ENCODE measurements at places on chromosomes 12 and 14.
A peak's percentile ranks its signal among the peaks of the same experiment; 100 is the strongest.

GRCh38 chr12:6370994-6371754 is 4.2 kb downstream of the SCNN1A start:
- DNase-seq = peak; percentile 36

GRCh38 chr14:102283631-102284129 is 21.3 kb downstream of the MOK start:
- DNase-seq = no peak

- no peak for DNase-seq
Measured at GRCh38 chr12:57603815-57604453, 690 bp upstream of the DTX3 start.

DNA sequence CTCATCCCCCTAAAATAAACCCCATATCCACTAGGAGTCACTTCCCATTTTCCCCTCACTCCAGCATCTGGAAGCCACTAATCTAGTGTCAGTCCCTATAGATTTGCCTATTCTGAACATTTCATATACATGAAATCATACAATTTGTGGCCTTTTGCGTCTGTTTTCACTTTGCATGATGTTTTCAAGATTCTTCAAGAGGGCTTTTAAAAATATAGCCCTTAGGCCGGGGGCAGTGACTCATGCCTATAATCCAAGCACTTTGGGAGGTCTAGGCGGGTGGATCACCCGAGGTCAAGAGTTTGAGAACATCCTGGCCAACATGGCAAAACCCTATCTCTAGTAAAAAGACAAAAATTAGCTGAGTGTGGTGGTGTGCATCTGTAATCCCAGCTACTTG is 104.7 kb downstream of the VEZT start:
- DNase-seq = no peak

GRCh38 chr12:92762773-92763172 is 60.0 kb downstream of the PLEKHG7 start:
- no peak for DNase-seq

GRCh38 chr14:55604900-55605418 is 25.0 kb downstream of the KTN1 start:
- DNase-seq = no peak

- DNase-seq = no peak
Measured at GRCh38 chr12:131841547-131841946, 13.4 kb downstream of the MMP17 start.

DNA sequence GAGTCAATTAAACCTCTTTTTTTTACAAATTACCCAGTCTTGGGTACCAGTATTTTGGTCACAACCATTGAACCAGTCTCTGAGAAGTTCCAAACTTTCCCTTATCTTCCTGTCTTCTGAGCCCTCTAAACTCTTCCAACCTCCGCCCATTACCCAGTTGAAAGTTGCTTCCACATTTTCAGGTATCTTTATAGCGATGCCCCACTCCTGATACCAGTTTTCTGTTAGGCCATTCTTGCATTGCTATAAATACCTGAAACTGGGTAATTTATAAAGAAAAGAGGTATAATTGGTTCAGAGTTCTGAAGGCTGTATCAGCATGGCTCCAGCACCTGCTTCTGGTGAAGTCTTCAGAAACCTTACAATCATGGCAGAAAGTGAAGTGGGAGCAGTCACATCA is 31.7 kb downstream of the TTC5 start:
- no peak for DNase-seq

DNA sequence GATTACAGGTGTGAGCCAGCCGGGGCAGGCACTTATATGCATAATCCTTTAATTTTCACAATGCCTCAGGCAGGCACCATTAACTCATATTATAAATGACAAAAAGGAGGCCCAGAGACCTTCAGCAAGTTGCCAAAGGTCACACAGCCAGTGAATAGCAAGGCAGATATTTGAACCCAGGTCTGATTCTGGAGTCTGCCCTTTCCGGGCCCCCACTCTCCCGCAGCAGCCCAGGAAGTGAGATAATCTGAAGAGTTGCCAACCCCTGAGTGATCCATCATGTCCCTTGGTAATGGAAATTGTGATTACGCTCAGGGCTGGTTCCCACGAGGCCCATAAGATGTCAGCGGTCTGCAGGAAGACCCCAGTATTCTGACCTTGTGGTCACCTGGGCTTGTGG is 95.3 kb upstream of the MED13L start:
- DNase-seq = no peak

GRCh38 chr14:77808250-77808649 is 8.3 kb downstream of the ADCK1 start:
- DNase-seq = no peak

GRCh38 chr12:116529686-116530085 is 29.5 kb upstream of the MAP1LC3B2 start:
- DNase-seq = no peak

- DNase-seq = no peak
Measured at GRCh38 chr12:26290565-26290964, 95.2 kb downstream of the SSPN start.

DNA sequence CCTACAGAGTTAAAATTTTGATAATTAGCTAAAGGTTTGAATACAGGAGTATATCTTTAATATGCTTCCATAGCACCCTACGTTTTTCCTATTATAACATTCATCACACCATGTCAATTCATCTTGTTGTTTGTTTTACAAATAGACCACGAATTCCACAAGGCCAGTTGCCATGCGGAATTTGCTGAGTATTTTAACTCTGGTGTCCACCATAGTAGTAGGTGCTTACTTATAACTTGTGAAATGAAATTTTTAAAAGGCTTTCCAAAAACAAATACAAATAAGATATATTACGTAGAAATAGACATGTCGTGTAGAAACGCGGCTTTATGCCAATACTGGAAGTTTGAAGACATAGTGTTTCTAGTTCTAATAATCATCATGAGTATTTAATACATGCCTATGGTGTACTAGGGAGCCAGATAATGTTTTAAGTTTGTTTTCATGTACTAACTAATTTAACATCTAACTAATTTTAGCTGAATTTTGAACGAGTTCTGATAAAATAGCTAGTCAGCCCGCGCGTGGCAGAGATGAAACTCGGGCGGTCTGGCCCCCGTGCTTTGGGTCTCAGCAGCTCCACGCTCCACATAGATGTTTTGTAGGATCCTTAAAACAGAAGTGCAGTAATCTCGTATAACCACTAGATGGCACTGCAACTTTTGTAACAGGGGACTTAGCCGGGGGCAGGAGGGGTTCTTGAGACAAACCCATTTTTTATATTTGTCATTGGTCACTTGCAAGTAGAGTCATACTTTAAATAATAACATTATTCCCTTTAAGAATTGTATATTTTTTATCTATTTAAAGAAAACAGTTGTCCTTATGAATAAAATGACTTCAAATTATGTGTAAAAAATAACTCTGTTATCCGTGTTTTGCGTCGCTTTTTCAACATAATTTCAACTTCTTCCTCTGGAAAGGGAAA is 10.2 kb downstream of the CD69 start:
- peak; percentile 73 for DNase-seq

GRCh38 chr14:21205026-21205677 is 49.3 kb upstream of the OR5AU1 start:
- DNase-seq = no peak

GRCh38 chr12:111174251-111174960 is 194.5 kb downstream of the PHETA1 start:
- peak; percentile 5 for DNase-seq

DNA sequence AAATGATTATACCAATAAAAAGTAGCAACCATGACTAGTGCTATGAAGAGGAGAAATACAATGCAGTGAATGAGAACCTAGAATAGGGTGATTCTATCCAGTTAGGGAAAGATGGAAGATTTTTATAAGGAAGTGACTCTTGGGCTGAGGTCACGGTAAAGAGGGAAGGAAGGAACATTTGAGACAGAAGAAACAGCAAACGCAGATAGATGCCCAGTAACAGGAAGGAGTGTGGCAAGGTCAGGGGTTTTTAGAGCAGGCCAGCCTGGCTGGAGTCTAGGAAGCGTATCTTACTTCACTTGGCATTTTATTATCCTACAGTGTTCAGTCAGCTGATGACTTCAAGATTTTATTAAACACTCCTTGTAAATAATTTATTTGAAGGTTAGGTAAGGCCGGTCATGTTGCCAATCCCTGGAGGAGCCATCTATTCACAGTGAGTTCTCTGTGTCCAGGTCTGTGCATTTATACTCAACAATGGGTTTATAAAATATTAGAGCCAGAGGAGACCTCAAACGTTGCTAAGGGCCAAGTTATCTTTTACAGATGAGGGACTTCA is 170.6 kb downstream of the PRKCH start:
- no peak for DNase-seq

DNA sequence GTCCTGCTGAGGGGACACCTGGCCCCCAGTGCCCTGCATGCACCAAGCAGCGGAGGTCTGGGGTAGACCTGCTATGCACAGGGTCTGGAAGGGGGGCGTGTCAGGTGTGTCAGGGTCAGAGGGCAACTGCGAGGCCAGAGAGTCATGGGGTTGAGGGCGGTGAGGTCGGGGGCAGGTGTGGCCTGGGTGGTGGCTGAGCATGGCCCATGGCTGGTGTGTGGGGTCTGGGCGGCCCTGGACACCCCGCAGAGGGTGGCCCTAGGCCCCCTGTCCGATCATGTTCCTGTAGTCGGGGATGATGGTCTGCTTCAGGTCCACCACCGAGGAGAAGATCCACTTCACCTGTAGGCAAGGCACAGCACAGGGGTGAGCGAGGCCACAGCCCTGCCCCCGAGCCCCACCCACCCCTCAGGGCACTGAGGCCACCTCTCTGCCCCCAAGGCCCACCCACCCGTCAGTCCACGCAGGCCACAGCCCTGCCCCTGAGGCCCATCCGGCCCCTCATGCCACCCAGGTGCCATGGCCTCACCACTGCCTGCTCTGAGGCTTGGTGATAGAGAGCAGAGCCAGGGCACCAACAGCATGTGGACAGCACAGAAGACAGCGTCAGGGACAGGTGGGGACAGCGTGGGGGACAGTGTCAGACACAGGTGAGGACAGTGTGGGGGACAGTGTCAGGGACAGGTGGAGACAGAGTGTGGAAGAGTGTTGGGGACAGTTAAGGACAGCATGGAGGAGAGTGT is 211.3 kb downstream of the TMEM121 start:
- no peak for DNase-seq

- DNase-seq = no peak
Measured at GRCh38 chr12:89345376-89345775, 6.9 kb downstream of the DUSP6 start.

DNA sequence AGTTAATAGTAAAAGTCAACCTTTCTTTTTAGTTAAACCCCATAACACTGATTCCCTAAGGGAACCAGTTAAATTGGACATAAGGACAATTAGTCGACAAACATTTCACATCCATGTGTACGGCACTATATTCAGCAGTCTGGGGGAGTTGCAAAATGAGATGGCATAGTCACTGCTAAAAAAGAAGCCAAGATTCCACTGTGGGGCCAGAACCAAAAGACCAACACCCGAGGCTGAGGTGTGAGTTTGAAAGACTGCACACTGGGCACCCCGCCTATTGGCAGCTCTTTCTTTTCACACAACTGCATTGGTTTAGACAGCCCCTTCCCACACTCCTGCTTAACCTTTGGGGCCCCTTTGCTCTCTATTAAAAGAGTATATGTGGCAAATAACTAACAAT is 16.7 kb downstream of the SETD3 start:
- DNase-seq = no peak

DNA sequence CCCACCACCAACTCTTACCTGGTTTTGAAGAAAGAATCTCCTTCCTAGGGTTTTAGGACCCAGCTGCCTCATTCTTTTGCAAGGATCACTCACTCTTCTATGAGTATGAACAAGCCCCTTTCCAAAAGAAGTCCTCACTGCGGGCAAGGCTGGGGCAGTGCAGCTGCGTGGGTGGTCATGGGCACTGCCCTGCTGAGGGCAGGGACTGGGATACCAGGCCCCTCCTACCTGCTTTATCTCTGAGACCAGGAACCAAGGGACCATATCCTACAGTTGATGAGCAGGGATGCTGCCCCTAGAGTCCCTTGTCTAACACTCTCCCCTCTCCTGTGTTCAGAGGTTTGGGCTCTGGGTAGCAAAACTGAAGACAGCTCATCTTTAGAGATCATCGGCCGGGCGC is 20.5 kb downstream of the HPD start:
- DNase-seq = no peak

DNA sequence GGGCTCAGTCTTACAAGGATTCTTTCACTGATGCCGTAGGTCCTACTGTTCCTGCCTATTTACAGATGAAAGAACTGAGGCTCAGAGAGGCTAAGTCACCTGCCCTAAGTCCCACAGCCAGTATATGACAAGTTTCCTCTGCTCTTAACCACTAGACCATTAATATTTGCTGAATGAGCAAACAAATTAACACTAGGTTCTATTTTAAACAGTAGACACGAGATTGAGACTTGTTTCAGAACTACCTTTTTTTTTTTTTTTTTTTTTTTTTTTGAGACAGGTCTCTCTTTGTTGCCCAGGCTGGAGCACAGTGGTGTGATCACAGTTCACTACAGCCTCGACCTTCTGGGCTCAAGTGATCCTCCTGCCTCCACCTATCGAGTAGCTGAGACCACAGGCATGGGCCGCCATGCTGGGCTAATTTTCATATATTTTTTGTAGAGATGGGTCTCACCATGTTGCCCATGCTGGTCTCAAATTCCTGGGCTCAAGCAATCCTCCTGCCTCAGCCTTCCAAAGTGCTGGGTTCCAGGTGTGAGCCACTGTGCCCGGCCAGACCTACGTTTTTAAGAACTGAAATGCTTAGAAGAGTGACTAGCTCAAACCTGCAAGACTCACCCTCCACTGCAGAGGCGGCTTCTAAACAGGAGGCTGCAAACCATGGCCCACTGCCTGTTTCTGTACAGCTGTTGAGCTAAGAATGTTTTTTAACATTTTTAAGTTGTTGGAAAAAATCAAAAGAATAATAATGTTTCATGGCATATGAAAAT is 12.9 kb downstream of the SYNE3 start:
- DNase-seq = no peak

- DNase-seq = no peak
Measured at GRCh38 chr12:6618483-6619225, 11.5 kb upstream of the CHD4 start.

GRCh38 chr14:80771201-80771600 is 170.3 kb downstream of the CEP128 start:
- no peak for DNase-seq

GRCh38 chr12:18811273-18811672 is 73.4 kb downstream of the CAPZA3 start:
- DNase-seq = no peak

- no peak for DNase-seq
Measured at GRCh38 chr12:80156306-80156705, 57.0 kb downstream of the OTOGL start.

- no peak for DNase-seq
Measured at GRCh38 chr12:50017641-50018040, 7.7 kb downstream of the RACGAP1 start.

GRCh38 chr14:35883677-35884293 is 57.6 kb downstream of the BRMS1L start:
- peak; percentile 66 for DNase-seq

GRCh38 chr12:49825360-49825970 is 2.7 kb downstream of the NCKAP5L start:
- no peak for DNase-seq

- DNase-seq = no peak
Measured at GRCh38 chr14:68144051-68144681, 324.6 kb downstream of the RAD51B start.

- DNase-seq = no peak
Measured at GRCh38 chr14:27573018-27573417, 975.2 kb upstream of the NOVA1 start.

Data from activated CD8-positive, alpha-beta T cell treated with anti-CD3 and anti-CD28 coated beads for 36 hours (primary cell).